ENCODE measurements at places on chromosomes 2 and 18. TPM values are rescaled to one million over a fixed set of nuclear protein-coding genes. Genes with fewer than 3 reads are reported as not detected.

DNA sequence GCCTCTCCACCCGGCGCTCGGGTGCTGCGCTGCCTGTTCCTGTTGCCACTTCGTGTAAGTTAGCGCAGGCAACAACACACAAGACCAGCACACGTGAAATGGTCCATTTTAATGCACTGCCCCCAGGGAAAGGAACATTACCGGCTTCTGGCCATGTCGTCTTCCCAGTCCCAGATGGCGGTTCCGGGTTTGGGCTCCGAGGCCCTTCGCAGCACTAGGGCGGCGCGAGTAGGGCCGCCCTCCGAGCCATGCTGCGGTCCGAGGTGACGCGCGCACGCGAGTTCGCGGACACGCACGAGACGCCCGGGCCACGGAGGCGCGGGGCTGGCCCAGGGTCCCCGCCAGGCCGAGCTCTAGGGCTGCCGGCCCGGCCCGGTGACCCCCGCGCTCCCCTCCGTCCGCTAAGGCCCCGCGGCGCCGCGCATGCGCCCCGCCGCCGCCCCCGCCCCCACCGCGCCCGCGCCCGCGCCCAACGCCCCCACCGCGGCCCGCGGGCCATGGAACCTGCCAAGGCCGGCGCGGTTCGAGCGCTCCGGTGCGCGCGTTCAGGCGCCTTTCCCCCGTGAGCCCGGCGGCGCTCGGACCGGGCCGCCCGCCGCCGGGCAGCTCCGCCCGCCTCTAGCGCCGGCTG is 367 bp upstream of the ZNF236 start:
- DNase-seq, result peak; percentile 58

The MC2R gene
- not detected for total RNA-seq

- no peak for DNase-seq
Measured at GRCh38 chr2:203708846-203709396, 2.5 kb downstream of the CD28 start.

GRCh38 chr2:74384051-74384450 is 3.9 kb upstream of the DCTN1 start:
- DNase-seq, result no peak

The WDR54 gene
- total RNA-seq, result 33.6 TPM

The ALPG gene
- not detected for total RNA-seq

- DNase-seq, result no peak
Measured at GRCh38 chr2:61538920-61539520, 864 bp upstream of the XPO1 start.

The TMEM163 gene
- total RNA-seq, result 0.57 TPM

The DLGAP1 gene
- 1.6 TPM for total RNA-seq

DNA sequence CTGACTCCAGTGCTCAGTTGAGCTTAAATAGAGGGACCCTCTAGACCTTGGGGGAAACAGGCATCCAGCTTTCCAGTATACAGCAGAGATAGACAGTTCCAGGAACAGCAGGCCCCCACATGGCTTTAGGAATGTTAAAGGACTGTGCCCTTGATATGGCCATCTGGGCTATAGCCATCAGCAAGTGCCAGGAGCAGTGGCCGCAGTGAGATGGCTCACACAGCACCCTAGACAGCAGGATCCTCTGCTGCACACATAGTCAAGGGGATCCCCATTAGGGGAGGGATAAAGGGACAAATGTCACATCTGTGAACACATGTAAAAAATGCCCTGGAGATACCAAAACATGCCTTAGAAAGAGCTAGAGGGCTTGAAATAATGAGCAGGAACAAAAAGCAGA is 213.4 kb downstream of the PTH2R start:
- DNase-seq, result no peak

The IDH1 gene
- total RNA-seq, result 5.8 TPM

GRCh38 chr2:237074211-237074993 is 11.3 kb upstream of the COPS8 start:
- no peak for DNase-seq

The LRRTM1 gene
- not detected for total RNA-seq

DNA sequence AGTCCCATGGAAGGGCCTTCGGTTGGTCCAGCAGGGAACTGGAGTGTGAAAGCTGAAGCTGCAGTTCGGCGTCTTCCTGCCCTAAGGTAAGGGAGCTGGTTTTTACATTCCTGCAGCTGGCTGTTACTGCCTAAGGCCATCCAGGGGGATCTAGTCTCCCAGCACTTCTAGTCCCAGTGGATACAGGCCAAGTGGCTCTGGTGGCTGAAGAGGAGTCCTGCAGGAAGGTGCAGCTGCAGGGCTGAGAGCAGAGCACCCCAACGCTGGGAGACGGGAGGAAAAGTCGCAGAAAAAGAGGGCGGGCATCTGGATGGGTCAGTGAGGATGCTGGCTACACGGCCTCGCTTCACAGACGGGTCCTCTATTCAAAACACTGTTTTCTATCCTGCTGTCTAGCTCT is 225.0 kb upstream of the HS6ST1 start:
- DNase-seq, result no peak

The VWA3B gene
- not detected for total RNA-seq

DNA sequence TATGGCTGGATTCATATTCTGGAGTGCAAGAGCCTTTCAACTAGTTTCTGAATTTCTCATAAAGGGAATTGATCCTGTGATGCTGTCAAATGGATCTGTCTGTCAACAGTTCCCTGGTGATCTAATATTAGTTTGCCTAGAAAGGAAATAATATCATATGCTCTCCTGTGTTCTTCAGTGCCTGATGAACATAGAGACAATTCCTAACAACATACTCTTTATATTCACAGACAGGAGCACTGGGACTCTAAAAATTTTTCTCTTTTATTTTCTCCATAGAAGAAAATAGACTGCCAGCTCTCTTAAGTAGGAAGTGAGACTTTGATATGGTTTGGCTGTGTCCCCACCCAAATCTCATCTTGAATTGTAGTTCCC is 259.7 kb downstream of the TMX3 start:
- DNase-seq, result no peak

- DNase-seq, result no peak
Measured at GRCh38 chr2:100257939-100258338, 64.4 kb downstream of the LONRF2 start.

DNA sequence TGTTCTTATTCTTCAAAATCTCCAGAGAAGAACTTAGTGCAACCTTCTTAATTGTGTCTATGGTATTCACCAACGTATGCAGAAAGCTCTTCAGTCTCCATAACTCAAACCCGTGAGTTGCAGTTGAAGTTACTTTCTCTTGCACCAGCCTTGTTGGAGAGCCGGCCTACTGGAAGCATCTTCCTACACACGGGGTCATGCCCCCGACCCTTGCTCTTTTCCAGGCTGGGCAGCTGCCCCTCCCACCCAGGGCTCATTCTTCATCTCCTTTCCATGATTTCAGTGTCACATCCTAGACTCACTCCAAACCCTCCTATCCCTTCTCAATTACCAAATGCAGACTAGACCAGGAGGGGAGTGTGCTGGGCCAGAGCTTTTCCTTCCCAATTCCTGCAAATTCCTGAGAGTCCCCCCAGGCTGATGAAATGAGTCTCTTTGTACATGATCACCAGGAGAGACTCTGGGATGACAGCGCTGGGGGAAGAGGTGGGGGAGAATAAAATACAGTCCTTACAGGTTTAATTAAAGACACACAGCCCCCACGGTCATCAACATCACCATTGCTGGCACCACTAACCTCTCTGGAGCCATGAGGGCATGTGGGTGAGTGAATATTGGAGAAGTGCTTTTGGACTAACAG is 75.3 kb downstream of the COLEC12 start:
- DNase-seq, result no peak

DNA sequence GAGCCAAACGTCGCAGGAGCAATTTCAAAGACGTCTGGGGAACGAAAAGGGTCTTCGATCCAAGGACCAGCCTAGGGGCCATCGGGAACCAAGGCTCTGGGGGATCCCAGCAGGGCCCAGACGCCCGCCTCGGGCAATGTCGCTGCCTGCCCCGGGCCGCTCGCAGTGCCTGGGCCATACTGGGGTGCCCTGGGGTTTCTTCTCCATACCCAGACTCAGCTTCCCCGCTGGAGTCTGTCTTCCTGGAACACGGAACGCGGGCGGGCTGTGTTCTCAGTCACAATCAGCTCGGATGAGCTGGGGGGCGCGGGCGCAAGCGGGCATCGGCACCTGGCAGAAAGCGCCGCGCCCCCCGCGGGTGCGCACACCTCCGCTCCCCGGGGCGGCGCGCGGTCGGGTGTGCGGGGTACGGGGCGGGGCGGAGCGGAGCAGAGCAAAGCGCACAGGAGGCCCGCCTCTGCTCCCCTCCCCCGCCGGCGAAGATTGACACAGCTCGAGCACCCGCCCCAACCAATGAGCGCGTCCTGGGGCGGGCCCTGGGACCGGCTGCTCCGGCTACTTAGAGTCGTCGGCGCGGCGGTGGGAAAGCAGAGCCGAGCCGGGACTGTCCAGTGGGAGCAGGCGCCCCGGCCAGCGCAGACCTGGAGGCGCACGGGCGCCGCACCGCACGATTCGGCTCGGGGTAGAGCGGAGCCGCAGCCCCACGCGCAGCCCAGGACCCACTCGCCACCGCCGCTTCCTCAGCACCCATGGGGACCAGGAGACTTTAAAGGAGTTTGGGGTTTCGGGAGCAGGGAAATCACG is at the start of gene LRATD1:
Gene LRATD1 (plus strand): TSS at position 585 of the 804 bp plus-strand sequence. CDS start 1,263 bp downstream, outside the sequence.
- no peak for DNase-seq

The POMC gene
- 5.0 TPM for total RNA-seq

The KCNF1 gene
- total RNA-seq, result not detected

DNA sequence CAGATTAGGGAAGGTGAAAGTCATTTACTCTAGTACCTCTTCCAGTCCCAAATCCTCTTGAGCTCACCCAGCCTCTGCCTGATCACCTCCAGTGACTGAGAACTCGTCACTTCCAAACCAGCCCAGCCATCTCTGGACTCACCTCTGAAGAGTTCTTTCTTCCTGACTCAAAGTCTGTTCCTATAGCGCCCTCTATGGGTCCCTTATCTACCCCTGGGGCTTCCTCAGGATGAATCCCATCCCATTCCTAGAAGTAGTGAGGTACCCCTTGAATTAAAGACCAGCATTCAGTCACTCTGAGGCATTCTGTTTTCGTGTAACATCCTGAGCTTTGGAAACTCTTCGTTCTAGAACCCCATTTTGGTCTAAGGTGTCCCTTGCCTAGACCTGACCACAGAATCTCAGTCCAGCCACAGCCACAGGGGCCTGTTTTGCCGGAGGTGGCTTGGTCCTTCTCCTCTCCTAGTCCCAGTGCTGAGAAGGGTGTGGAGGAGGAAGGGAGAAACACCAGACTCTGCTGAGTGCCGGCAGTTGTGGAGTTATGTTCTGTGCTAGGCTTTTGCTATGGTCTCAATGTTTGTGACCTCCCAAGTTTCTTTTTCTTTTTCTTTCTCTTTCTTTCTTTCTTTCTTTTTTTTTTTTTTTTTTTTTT is 32.7 kb downstream of the SIX3 start:
- DNase-seq, result no peak

Data from T-helper 17 cell (primary cell).